ENCODE measurements at places on chromosomes 2 and 18.

GRCh38 chr2:51218047-51218446 lies 186.1 kb upstream of the NRXN1 start:
- no peak for DNase-seq

GRCh38 chr2:168926621-168927386 lies 25.7 kb downstream of the G6PC2 start:
- DNase-seq = no peak

- no peak for DNase-seq
Observed at GRCh38 chr2:120346026-120346666, at the start of gene INHBB. Gene INHBB, plus strand, starts transcription at chr2:120346136. Its CDS starts 53 bp downstream, at chr2:120346189.

- no peak for DNase-seq
Observed at GRCh38 chr2:14975381-14975780, 342.9 kb downstream of the LRATD1 start.

DNA sequence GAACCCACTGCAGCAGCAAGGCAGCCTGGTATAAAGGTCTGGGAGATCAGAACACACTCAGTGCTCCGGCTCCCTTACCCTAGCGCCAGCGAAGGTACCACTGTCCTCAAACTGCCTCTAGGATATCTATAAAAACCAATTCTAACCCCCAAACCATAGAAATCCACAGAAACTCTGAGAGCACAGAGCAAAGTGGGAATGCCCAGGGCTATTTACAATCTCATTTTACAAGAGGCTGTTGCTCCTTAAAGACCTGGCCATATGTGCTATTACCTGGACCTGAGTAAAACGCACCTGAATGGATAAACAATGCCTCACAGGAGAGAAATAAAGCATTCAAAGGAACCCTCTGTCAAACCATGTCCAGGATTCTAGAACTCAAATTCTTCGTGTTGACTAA lies 4.3 kb downstream of the STK39 start:
- DNase-seq = no peak

- no peak for DNase-seq
Observed at GRCh38 chr2:208266553-208266893, 468 bp downstream of the PIKFYVE start.

GRCh38 chr18:50642439-50642838 lies 82.6 kb downstream of the MAPK4 start:
- DNase-seq = no peak

DNA sequence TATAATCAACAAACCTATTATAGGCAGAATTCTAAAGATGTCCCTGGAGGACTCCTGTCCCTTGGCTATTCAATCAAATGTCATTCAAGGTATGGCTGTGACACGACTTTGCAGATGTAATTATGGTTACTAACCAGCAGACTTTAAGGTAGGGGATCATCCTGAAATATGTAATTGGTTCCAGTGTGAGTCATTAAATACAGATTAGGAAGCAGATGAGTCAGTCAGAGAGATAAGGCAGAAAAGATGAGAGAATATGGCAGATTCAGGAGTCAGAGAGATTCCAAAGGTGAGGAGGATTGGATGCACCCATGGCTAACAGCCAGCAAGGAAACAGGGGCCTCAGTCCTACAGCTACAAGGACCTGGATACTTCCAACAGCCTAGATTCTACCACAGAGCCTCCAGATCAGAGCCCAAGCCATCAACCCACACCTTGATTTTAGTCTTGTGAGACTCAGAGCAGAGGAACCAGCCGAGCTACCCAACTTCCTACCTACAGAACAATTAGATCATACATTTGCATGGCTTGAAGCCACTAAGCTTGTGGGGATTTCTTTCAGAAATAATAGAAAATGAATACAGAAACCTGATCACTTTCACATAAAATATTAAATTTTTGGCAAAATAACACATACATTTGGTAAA lies 11.2 kb upstream of the PROM2 start:
- DNase-seq = no peak

DNA sequence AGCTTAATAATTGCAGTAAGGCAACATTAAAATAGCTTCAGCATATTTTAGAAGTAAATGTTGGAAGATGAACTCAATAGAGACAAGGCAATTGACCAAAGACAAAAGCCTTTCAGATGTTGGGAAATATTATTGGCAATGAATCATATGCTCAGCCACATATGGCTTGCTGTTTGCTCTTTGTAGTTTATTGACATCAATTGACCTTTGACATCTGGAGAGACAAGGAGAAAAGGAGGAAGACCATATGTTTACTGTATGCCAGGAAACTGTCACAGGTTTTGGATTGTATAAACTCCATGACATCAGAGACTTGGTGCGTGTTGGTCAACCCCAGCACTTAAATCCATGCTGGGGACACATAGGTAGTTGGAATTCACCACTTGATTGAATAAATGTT lies 60.6 kb upstream of the SLC16A14 start:
- DNase-seq = no peak

DNA sequence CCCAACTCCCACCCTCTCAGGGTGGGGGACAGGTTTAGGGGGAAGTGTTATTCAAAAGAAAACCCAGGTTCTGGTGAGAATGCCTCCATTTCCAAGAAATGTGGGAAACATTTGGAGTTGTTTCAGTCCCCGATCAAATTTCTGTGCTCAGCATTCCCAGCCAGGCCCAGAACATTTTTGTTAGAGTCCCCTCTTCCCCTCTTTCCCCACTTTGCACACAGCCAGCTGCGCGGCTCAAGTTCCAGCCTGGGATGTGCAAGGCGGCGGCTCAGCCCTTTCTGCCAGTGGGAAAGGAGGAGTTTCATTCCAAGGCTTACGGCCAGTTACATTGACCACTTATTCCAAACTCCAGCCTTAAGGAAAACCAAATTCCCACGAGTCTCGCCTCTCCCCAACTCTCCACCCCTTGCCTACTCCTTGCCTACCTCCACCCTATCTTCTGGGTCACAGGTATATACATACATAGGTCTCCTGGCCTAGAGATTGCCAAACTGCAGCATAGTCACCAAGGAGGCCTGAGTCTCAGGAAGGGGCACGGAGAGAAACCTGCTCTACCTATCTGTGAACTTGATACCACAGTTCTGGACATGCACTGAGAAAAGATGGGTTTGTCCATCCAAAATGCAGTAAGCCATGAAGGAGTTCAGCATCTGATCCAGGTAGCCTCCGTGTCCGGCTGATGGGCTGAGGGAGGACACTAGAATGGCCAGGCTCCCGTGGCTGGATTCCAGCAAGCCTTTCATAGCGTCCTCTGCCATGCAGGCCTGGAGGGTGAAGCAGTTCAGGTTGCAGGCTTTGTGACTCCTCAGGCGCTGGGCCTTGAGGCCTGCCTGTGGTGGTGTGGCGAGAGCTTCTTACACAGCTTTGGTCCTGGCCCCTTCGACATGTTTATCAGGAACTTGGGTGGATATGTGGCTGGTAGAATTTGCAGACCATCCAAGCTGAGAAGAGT lies 154.5 kb downstream of the ZFP36L2 start:
- DNase-seq = no peak

DNA sequence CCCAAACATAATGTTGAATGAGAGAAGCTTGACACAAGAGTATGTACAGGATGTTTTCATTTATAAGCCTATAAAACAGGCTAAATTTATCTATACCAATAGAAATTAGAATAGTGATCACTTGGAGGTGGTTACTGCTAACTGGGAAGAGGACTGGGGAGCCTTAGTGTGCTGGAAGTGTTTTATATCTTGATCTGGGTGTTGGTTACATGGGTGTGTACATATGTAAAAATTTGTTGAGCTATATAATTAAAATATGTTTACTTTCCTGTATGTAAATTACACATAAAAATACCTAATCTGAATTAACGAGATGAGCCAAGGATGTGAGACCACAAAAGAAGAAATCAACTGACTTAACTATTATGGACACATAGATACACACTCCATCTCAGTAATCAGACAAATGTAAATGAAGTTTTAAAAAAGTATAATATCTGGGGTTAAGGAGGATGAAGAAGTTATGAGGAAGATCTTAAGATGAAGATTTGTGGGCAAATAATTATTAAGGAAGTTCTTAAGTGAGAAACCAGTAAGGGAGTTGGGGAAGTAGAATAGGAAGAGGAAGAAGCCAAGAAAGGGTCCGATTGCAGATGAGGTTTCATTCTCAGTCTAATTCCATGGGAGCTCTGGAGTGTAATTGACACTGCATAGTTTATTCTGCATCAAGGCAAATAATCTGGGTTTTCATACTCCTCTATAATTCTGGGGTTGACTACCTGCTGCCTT lies 32.3 kb upstream of the NABP1 start:
- DNase-seq = no peak

GRCh38 chr2:142869461-142870106 lies 7.9 kb upstream of the KYNU start:
- DNase-seq = no peak

Measured in NCI-H1092 (cell line).